ENCODE measurements at places on chromosomes 1 and 21. TPM values are rescaled to one million over a fixed set of nuclear protein-coding genes. Genes with fewer than 3 reads are reported as not detected.

Gene C1orf115
- 29.0 TPM for total RNA-seq

Gene PLA2G4A
- total RNA-seq = 8.4 TPM

GRCh38 chr1:85502625-85503083, 37.7 kb upstream of the DDAH1 start:
- H3K4me1 ChIP-seq = no peaks in the 10 kb centered on the region
- H3K27me3 ChIP-seq = no peaks in the 10 kb centered on the region
- H3K36me3 ChIP-seq = no peaks in the 10 kb centered on the region
- DNase-seq = peak; percentile 45
- no peak overlapping the region for H3K27ac ChIP-seq
- H3K4me3 ChIP-seq = no peak overlapping the region

DNA sequence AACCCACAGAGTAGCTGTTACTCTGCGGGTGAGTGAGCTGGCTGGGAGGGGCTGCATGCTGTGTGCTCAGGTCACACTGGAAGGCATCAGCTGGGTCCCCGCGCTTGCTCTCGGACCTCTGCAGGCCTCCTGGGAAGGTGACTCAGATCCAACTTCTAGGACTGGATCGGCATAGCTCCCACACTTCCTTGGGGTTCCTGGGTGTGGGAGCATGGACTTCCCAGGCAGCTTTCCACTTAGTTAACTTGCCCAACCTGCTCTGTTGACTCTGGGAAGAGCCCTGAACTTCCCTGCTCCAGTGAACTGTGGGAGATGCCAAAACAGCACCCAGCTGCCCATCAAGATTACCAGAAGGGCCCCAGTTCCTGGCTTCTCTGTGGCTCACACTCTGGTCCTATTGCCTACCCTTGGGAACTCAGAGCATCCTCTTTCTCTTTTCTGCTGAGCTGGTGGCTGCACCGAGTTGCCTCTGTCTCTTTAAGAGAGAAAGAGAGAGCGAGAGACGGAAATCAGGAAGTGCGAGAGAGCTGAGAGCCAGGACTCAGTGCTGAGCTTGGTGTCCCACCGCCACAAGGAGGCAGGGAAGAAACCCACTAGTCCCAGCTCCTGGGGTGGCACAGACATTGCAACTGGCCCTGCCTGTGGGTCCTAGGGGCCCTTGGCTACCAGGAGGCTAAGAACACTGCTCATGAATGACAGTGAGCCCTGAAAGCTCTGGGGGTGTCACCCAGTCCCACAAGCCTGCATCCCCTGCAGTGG, at the start of gene IKBKE:
Gene IKBKE, plus strand, starts transcription at position 544 of the 759 bp plus-strand sequence. CDS start 2,752 bp downstream, outside the sequence.
- DNase-seq = peak; percentile 80
- H3K4me1 ChIP-seq = no peaks in the 10 kb centered on the region
- H3K36me3 ChIP-seq = no peaks in the 10 kb centered on the region
- H3K27ac ChIP-seq = no peak within 1 kb of the TSS
- peak within 1 kb of the TSS; percentile 76 for H3K4me3 ChIP-seq
- no peaks in the 10 kb centered on the region for H3K27me3 ChIP-seq

GRCh38 chr1:45846931-45847330, 43.5 kb downstream of the MAST2 start:
- no peak overlapping the region for H3K4me3 ChIP-seq
- no peaks in the 10 kb centered on the region for H3K27me3 ChIP-seq
- no peaks in the 10 kb centered on the region for H3K36me3 ChIP-seq
- no peak for DNase-seq
- H3K4me1 ChIP-seq = no peaks in the 10 kb centered on the region

- H3K27me3 ChIP-seq = no peaks in the 10 kb centered on the region
- no peak overlapping the region for H3K27ac ChIP-seq
- no peaks in the 10 kb centered on the region for H3K4me1 ChIP-seq
- DNase-seq = peak; percentile 7
- H3K4me3 ChIP-seq = peak overlapping the region; percentile 17
Observed at GRCh38 chr21:14602382-14602958, 56.4 kb upstream of the SAMSN1 start.

Measured in kidney (tissue), 22 donors.